Occipital lobe (tissue), 3 donors: ENCODE measurements at places on chromosomes 12 and 14. TPM values are rescaled to one million over a fixed set of nuclear protein-coding genes. Genes with fewer than 3 reads are reported as not detected.

The OASL gene
- 0.16 TPM for total RNA-seq

The SLC10A1 gene
- total RNA-seq: not detected

The TDG gene
- total RNA-seq: 61.1 TPM

The NOXRED1 gene
- 0.16 TPM for total RNA-seq

The CCDC88C gene
- 14.3 TPM for total RNA-seq

The CBX5 gene
- total RNA-seq: 104 TPM

The CLEC2A gene
- not detected for total RNA-seq

The DDX47 gene
- 65.8 TPM for total RNA-seq
